ENCODE measurements at places on chromosomes 5 and 9. TPM values are rescaled to one million over a fixed set of nuclear protein-coding genes. Genes with fewer than 3 reads are reported as not detected.

DNA sequence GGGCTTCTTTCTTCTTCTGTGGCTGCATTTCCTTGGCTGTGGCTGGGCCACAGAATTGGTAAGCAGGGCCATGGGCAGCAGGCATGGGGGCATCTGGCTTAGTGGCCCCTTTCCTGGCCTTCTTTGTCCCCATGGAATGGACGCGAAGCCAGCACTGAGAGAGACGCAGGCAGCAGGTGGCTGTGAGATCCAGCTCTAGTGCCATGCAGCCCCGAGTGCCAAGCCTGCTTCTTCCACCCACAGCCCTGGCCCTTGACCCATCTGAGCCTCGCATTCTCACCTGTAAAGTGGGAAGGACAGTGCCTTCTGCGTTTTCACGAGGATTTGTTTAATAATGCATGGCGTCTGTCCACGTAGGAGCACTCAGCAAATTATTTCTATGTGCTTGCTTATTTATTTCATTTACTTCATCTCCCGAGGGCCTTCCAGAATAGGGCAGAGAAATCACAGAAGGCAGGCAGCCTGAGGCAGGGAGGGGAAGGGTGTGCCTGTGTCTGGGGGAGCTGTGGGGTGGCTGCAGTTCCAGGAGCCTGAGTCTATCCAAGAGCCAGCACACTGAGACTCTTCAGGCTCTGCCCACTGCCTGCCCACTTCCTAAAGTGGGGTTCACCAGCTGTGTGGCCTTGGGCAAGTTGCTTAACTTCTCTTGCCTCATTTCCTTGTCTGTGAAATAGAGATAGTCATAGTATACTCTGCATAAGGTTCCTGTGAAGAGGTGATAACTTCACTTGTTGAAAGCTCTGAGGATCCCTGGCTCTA lies 55.2 kb downstream of the NTNG2 start:
- no peak for DNase-seq

SIL1 gene
- 66.6 TPM for total RNA-seq

PCDHA3 gene
- total RNA-seq: 0.29 TPM

CAPSL gene
- total RNA-seq: not detected

ADGRD2 gene
- total RNA-seq: not detected

PCDHGA12 gene
- 4.6 TPM for total RNA-seq

TRIM36 gene
- total RNA-seq: 1.3 TPM

TAF11L10 gene
- not detected for total RNA-seq

CLIC3 gene
- total RNA-seq: 1.6 TPM

- peak; percentile 74 for DNase-seq
Observed at GRCh38 chr5:172064766-172065165, 58.3 kb upstream of the FBXW11 start.

DNA sequence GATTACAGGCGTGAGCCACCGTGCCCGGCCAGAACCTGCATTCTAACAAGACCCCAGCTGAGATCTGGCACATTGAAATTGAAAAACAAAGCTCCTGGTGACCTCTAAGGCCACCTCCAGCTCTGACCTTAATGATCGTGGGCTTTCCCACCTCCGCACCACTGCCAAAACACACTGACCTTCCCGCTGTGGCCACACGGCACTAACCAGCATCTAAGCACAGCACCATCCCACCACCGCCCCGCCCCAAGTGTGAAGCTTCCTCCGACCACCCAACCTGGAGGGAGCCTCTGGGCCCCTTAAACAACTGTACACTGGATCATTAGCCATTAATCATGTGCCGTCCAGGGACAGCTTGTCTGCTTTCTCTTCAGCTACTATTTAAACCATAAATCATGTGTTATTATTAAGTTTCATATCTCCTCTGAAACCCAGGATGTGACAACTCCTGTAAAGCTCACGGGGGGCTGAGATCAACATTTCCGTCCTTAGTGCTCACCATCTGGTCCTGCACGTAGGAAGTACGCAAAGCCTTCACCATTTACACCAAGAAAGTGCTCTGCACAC lies 80.6 kb downstream of the COL23A1 start:
- DNase-seq: no peak

DNA sequence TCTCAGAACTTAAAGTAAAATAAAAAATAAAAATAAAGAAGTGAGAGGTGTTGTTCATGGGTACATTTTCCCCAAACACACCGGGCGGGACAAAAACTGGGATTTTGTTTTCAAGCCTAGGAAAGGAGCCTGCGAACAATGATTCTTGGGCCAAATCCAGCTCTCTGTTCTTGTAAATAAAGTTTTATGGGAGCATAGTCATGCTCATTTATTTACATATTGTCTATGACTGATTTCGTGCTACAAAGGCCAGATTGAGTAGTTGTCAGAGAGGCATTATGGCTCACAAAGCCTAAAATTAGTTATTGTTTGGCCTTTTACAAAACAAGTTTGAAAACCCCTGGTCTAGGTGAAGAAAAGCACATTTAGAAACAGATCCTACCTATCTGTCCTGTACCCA lies 821.0 kb upstream of the GRAMD2B start:
- no peak for DNase-seq

DNA sequence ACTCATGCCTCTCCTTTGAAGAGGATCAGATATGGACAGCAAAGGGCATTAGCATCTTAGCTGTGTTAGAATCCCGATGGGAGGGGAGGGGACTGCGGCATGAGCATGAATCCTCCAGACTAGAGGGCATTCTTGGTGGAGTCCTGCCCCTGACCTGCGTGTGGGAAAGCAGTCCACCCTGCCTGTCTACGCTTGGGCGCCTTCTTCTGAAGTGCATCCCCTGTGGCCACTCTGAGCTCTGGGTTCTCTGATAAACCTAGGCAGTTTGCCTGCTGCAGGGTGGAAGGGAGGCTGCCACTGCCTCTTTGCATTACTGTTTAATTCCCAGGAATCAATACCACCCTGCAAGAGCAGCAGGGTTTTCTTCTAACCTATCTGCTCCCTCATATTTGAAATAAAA lies 169.3 kb downstream of the INSYN2B start:
- no peak for DNase-seq

DNA sequence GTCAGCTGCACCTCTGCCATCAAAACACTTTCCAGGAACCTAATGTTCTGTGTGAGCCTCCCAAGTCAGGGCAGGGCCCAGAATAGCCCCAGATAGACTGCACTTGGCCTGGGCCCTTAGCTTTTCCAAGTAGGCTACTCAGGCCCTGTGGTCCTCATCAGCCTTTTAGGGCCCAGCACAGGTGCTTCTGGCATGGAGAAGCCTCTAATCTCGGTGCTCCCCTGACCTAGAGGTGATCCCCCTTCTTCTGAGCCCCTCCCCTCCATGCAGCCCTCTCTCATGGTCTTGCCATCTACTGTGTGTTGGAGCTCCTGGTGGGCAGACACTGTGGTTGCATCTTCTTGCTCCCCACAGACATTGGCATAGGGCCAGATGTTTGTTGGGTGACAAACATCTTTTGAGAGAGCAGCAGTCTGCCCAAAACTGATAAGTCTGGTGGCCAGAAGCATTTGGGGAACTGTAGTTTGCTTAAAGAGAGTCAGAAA lies 28.1 kb downstream of the FRMPD1 start:
- DNase-seq: no peak

PCDHB15 gene
- 3.4 TPM for total RNA-seq

AUH gene
- total RNA-seq: 21.9 TPM

GRCh38 chr5:167305591-167306213 lies 985.7 kb upstream of the WWC1 start:
- DNase-seq: no peak

GRCh38 chr5:122149321-122150090 lies 20.2 kb downstream of the ZNF474 start:
- DNase-seq: no peak

Measured in mesenteric fat pad (tissue), 1 donor.